ENCODE measurements at places on chromosomes 2 and 18.

DNA sequence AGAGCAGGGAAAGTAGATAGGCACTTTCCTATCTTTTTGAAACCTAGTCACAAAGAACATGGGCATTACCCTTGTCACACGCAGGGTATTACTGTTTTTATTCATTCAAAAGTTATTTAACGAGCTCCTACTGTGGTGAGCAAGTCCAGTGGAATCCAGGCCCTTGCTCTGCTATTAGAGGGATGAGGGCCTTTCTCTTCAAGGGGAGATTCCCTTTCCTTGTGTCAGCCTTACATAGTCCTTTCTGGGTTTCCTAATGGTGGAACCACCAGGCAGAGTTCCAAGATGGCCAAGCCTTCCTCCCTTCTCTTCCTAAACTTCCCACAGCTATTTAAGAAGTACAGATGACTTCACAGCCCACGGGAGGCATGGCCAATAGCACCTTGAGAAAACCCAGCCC lies 64.6 kb downstream of the SPTBN1 start:
- DNase-seq: peak; percentile 72

DNA sequence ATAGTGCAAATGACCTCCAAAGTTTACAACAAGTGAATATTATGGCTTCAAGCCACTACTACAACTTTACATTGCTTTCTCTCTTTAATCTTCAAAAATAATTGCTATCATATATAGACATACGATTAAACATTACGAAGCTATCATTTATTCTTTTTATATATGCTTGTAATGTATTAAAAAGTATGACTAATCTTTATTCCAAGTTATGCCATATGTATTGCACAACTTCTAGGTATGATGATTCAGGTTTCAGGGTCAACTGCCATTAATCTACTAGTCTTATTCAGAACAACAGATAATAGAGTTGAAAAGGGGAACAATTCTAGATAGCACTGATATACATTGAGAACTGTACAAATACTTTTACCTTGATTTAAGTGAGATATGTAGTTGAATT lies 506.2 kb upstream of the TMEFF2 start:
- no peak for DNase-seq

DNA sequence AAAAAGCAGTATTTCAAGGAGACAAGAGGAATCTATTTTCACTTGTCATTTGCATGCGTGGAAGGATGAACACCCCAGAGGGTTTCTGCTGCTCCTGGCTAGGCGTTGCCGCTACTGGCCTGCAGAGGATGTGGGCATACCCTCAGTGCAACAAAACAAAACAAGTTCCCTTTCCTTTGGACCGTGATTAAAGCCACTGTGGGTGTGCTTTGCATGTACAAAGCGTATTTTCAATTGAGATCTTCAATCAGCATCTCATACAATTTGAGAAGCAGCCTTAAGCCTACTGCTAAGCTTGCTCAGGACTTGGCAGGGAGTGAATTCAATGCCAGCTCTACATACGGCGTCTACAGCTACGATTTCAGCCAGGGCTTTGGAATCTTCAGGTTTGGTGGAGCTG lies 298.4 kb downstream of the LPIN1 start:
- DNase-seq: no peak

GRCh38 chr2:98037666-98038336 lies 42.1 kb upstream of the TMEM131 start:
- DNase-seq: no peak

- DNase-seq: no peak
These were observed 251.5 kb upstream of the NXPH2 start for GRCh38 chr2:139031722-139032121.

DNA sequence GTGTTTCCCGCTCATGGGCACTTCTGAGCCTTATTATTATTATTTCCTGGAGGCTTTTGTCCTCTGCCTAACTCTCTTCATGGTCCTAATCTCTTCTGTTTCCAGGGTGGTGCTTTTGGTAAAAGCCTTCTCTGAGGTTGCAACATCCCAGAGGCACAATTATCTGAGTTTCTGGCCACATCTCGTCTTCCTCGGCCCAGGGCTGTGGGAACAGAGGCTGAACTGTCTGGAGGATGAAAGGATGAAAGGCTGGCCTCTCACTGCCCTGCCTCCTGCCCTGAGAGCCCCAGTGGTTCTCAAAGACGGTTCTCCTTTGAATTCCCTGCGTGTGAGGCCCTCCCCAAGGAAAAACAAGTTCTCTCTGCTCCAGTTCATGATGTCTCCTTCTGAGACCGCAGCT lies 13.8 kb downstream of the GYPC start:
- DNase-seq: no peak

DNA sequence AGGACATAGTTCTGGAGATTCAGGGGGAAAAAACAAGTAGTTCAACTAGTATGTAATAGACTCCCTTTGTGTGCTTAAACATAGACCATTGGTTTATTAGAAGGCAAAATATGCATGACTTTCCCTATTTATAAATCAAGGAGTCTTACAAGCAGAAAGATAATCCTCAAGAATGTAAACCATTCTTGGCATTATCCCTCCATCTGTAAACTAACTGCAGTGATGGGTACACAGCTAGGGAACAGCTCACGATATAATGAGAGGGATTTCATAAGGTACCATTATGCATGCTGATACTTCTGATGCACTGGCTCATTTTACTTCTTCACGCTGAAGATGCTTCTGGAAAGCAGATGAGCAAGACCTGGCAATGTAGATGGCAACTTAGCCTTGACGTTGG lies 878 bp downstream of the FBXO15 start:
- DNase-seq: peak; percentile 63

- DNase-seq: no peak
These were observed 216.1 kb downstream of the KCNJ3 start for GRCh38 chr2:154914561-154914960.

GRCh38 chr2:86223140-86223926 lies 24.1 kb downstream of the MRPL35 start:
- peak; percentile 53 for DNase-seq

GRCh38 chr18:48290162-48290926 lies 118.8 kb downstream of the ZBTB7C start:
- DNase-seq: no peak

DNA sequence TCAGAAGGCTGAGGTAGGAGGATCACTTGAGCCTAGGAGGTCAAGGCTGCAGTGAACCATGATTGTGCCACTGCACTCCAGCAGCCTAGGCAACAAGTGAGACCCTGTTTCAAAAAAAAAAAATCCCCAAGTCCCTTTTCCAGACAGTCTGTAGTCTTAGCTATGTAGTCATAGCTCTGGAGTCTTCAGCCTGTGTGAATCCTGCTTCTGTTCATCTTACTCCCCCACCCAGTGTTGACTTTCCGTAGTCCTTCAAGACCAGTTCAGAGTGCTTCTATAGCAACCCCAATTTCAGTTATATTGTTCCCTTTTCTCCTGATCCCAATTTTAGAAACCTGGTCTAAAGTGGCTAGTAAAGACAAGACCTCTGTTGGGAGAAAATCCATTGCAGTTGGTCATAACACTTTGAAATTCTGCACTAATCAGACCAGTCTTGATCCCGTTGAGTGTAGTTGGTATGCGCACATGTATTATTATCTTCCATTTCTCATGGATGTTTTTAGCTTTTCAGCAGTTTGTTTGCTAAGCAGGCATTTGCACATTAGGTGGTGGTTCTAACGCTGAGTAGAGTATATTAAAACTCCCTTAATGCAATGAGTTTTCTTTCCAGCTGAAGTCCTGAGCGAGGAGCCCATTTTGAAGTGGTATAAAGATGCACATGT lies 9.0 kb downstream of the BZW1 start:
- no peak for DNase-seq

DNA sequence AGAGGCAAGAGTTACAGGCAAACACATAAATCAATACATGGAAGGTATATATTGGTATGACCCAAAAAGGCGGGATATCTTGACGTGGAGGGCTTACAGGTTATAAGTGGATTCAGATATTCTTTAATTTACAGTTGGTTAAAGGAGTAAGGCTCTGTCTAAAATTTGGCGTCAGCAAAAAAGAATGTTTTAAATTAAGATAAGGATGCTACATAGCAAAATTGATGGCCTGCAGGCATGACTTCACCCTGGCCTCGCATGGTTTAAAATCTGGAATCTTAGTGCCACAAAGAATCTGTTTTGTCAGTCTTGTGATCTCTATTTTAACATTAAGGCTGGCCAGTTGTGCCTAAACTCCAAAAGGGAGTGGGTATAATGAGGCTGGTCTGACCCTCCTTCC lies 58.4 kb upstream of the REL start:
- DNase-seq: no peak

- DNase-seq: peak; percentile 63
These were observed 584 bp downstream of the BOLA3 start for GRCh38 chr2:74146929-74147726.

DNA sequence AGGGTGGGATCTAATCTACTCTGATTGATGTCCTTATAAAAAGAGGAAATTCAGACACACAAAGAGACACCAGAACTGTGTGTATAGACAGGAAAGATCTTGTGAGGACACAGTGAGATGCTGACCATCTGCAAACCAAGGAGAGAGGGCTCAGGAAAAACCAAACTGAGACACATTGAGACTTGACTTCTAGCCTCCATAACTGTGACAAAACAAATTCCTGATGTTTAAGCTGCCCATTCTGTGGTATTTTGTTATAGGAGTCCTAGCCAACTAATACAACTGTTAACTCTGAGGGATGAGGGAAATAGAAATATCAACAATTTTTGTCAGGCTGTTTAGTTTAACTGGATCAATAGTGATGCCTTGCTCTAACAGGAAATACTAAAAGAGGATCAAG lies 93.4 kb upstream of the COL3A1 start:
- no peak for DNase-seq

DNA sequence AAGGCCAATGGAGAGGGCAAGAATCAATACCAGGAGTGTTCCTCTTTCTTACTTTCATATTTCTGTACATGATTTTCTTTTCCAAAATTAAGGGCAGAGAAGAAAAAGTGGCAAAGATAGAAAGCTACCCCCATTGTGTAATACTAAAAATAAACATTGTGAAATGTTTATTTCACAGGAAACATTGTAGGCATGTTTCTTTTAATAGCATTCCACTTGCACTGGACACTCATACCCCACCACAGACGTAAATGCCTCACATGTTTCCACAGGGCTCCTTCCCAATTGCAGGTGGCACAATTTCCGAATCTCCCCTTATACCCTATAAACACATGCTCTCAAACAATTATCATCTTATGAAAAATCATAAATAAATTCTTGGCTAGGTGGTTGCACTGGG lies 645.1 kb upstream of the SETBP1 start:
- peak; percentile 3 for DNase-seq

- no peak for DNase-seq
These were observed 63.1 kb downstream of the RND3 start for GRCh38 chr2:150424406-150424805.

- no peak for DNase-seq
These were observed 288.1 kb upstream of the FIGN start for GRCh38 chr2:164023896-164024295.

DNA sequence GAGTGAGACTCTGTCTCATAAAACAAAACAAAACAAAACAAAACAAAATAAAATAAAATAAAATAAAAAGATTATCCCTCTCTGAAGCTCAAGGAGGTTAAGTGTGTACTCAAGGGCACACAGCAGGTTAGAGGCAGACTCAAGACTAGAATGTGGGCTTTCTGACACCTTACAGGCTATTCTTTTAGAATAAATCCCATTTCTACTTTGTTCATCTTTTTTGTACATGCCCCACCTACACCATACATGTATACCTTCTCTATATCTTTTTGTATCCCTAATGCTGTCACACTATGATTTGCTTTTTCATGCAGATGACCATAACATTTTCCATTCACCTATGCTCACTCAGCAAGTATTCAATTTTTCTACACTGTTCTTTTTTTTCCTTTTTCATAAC lies 2.6 kb downstream of the IL1B start:
- no peak for DNase-seq

DNA sequence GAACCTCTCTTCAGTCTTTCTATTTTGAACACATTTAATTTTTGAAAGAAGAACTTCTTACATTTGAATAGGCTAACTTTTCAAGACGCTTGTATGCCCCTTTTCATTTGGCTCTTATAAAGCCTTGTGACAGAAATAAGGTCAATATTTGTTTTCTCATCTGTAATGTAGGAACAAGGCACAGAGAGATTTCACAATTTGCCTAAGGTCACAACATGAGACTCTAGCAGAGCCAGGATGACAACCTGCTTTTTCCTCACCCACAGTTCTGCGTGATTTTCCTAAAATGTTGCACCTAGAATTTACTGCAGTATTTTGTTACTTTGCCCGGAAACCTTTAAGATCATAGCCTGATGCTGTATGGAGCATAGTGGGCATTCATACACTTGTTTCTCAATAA lies 67.4 kb downstream of the TXNL1 start:
- DNase-seq: no peak

DNA sequence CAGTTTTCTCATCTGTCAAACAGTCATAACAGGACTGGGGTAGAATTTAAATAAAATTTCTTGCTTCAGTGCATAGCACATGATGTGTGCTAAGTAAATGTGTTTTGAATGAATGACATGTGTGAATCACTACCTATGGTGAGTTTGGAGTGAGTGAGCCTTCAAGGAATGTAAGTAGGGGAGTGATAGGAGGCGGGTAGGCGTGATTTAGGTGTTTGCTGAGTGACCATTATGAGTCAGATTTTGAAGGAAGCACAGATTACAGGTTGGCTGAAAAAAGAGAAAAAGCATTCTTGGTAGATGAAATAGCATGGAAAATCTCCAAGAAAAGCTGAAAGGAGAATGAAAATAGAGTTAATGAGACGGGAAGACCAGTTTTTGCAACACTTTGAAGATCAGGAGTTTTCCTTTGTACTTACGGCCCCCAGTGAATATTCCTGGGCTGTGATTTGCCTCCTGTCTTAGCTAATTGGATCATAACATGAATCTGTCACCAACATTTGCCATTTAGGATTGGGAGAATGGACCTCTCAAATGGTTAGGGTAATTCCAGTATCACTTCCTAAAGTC lies 136.9 kb upstream of the GATA6 start:
- DNase-seq: peak; percentile 73

DNA sequence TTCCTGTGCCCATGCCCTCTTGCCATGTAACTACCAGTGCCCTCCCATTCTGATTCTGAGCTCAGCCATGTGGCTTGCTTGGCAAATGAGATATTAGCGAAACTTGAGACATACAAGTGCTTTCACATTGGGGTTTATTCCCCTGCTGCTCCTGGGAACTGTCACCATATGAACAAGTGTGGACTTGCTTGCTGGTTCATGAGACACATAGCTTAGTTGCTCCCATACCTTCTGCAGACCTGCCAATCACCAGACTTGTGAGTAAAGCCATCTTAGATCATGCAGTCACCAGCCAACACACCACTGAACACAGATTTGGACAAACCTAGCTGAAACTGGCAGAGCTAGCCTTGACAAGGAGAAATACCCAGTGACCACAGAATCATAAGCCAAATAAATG lies 155.1 kb downstream of the SS18 start:
- DNase-seq: no peak

GRCh38 chr2:160306985-160307384 lies 106.9 kb upstream of the ITGB6 start:
- peak; percentile 47 for DNase-seq

DNA sequence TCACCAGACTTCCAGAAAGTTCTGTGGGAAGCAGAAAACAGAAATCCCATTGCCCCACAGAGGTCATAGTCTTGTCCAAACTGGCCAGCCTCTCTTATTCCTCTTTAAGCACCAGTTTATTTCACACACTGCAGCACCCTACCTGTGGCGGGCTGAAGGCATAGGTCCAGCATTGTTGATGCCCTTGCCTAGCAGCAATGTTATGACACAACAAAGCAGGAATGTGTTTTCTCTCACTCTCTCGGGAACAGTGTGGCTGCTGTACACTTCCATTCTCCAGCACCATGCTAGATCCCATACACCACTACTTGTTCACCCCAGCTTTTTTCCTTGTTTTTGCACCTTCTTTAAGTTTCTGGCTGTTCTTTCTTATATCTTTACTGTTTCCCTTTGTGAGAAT lies 181.6 kb downstream of the DNAH6 start:
- DNase-seq: peak; percentile 8

- no peak for DNase-seq
These were observed 328.5 kb upstream of the DSEL start for GRCh38 chr18:67845035-67845434.
